Breast epithelium (tissue), 4 donors: ENCODE measurements at places on chromosomes 11 and 22. TPM values are rescaled to one million over a fixed set of nuclear protein-coding genes. Genes with fewer than 3 reads are reported as not detected.

- DNase-seq, result no peak
Measured at GRCh38 chr11:123683428-123684170, 29.2 kb upstream of the SCN3B start.

- DNase-seq, result no peak
Measured at GRCh38 chr11:87440076-87440770, 402.5 kb downstream of the TMEM135 start.

DNA sequence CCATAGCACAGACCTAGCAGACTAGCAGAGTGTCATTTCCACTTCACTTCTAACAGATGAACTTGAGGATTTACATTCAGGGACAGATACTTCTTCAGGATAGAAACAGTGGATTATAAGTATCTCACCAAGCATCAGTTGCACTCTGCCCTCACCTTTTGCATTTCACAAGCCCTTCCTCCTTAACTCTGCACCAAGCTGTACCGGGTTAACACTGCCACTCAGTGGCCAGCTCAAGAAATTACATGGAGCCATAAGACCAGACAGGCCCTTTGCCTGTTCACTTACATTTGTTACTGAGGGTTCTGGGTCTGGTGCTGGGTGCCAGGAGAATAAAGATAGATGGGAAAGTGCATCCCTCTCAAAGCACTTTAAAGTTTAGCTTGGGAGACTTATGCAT is 309.8 kb downstream of the SHANK2 start:
- DNase-seq, result no peak

The RIN1 gene
- 6.6 TPM for total RNA-seq

The SHANK3 gene
- 5.9 TPM for total RNA-seq
